ENCODE measurements at places on chromosomes 7 and 10.

DNA sequence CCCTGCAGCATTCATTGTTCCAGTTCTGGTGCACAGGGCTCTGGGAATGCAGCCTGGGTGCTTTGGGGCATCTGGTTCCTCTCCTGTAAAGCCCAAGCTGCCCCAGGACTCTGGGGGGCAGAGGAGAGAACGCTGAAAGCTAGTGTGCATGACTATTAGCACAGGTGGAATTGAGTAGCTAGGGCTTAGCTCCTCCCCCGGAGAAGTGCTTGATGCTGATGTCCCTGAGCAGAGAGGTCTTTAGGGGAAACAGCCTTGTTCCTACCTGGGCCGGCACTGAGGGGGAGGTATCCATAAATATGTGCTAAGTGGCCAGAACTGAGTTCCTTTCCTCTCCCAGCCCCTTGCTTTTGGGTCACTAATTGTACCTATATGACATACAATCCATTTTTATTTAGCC is 3.9 kb downstream of the ADCY1 start:
- DNase-seq, result no peak
- H3K27ac ChIP-seq, result no peak overlapping the region
- H3K4me1 ChIP-seq, result peaks cover 2% of the 10 kb centered on the region
- H3K27me3 ChIP-seq, result peaks cover 4% of the 10 kb centered on the region
- no peaks in the 10 kb centered on the region for H3K36me3 ChIP-seq

DNA sequence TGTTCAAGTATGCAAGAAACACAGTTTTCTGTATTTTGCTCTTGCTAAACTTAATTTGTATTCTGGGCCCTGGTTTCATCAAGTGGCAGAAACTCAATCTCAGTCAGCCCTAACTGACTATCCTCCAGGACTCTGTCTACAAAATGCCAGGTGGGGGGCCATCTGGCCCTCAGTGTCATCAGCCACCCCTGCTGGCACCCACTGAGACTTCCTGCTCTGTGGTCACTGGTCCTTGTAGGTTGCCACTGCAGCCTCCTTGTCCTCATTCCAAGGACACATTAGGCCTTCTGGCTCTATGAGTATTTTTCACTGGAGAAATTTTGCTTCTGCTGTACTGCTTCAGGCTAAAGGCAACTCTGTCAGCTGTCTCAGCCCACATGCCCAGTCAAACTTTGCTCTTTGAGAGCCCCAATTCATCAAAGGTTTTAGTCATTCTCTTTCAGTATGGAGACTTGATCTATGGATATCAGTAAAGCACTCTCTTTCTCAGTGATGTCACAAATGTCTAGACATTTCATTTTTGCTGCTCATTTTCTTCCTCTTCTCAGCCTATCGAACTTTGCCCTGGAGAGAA is 163.6 kb downstream of the KCND2 start:
- no peak for DNase-seq
- H3K27ac ChIP-seq, result no peak overlapping the region
- H3K27me3 ChIP-seq, result no peaks in the 10 kb centered on the region
- H3K4me3 ChIP-seq, result no peak overlapping the region
- H3K36me3 ChIP-seq, result no peaks in the 10 kb centered on the region
- H3K4me1 ChIP-seq, result no peaks in the 10 kb centered on the region

DNA sequence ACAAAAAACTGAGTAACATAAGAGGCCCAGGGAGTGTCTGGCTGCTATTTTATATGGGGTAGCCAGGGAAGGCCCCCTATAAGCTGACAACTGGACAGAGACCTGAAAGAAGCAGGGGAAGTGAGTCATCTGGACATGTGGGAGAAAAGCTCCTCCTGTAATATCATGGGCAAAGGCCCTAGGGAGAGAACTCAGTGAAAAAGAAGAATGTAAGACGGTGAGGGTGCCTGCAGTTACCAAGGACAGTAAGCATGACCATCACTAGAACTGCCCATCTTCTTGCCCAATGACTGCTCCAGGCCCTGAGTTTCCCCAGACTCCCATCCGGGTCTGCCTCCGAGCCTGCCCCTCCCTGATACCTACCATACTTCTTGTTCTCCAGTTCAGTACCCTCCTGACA is 2.3 kb downstream of the ELMO1 start:
- peak overlapping the region; percentile 85 for H3K27ac ChIP-seq
- DNase-seq, result no peak
- H3K36me3 ChIP-seq, result no peaks in the 10 kb centered on the region
- H3K27me3 ChIP-seq, result no peaks in the 10 kb centered on the region

- H3K27me3 ChIP-seq, result no peaks in the 10 kb centered on the region
- DNase-seq, result no peak
- no peaks in the 10 kb centered on the region for H3K4me1 ChIP-seq
Observed at GRCh38 chr7:34463830-34464229, 194.2 kb upstream of the NPSR1 start.

DNA sequence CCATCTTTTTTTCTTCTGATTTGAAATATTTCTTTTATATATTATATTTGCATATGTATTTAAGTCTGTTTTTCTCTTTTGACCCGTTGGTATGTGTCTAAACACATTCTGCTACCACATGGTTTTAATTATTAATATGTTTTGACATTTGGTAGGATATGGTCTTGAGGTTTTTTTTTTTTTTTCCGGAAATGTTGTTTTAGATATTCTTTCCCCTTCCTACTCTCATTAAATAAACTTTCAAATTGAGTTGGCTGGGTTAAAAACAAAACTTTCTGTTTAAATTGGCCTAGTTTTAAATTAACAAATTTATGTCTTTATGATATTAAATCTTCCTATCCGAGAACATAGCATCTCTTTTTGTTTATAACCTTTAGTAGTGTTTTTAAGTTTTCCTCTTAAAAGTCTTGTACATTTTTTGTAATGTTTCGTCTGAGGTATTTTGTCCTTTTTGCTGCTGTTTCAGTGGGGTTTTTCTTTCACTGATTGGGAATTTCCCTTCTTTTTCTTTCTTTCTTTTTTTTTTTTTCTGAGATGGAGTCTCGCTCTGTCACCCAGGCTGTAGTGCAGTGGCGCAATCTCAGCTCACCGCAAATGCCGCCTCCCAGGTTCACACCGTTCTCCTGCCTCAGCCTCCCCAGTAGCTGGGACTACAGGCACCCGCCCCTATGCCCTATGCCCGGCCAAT is 25.4 kb downstream of the STAM start:
- DNase-seq, result peak; percentile 41
- H3K36me3 ChIP-seq, result no peaks in the 10 kb centered on the region
- H3K4me3 ChIP-seq, result no peak overlapping the region
- peak overlapping the region; percentile 62 for H3K27ac ChIP-seq
- peaks cover 5% of the 10 kb centered on the region for H3K4me1 ChIP-seq

GRCh38 chr7:2771274-2771731 is 72.8 kb downstream of the GNA12 start:
- H3K27ac ChIP-seq, result no peak overlapping the region
- H3K27me3 ChIP-seq, result no peaks in the 10 kb centered on the region
- no peak for DNase-seq
- H3K36me3 ChIP-seq, result peaks cover 5% of the 10 kb centered on the region
- no peaks in the 10 kb centered on the region for H3K4me1 ChIP-seq

- no peaks in the 10 kb centered on the region for H3K27me3 ChIP-seq
- no peaks in the 10 kb centered on the region for H3K4me1 ChIP-seq
Observed at GRCh38 chr7:49001610-49002033, 77.3 kb downstream of the CDC14C start.

- H3K27me3 ChIP-seq, result no peaks in the 10 kb centered on the region
- no peaks in the 10 kb centered on the region for H3K4me1 ChIP-seq
- H3K27ac ChIP-seq, result no peak overlapping the region
- H3K4me3 ChIP-seq, result no peak overlapping the region
Observed at GRCh38 chr10:4649471-4649870, 176.5 kb upstream of the AKR1E2 start.
